ENCODE measurements at places on chromosomes 7 and 10. TPM values are rescaled to one million over a fixed set of nuclear protein-coding genes. Genes with fewer than 3 reads are reported as not detected.

GRCh38 chr10:71623098-71623985 lies 96.2 kb downstream of the C10orf105 start:
- no peak for DNase-seq

Gene TUBB8
- not detected for total RNA-seq

DNA sequence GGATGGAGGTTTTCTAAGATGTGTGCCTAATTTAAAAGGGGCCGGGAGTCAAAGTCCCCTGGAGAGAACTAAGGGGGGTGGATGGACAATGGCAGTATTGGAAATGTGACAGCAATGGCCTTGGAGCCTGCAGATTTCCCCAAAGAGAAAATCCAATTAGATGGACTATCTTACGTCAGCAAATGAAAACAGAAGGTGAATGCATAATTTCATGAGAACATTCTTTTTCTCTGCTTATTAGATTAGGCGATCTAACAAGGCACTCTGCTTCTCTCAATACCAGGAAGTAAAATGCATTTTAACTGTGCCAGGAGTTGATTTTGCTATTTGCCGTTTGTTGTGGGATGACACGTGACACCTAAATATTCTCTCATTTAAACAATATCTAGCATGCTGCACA lies 226.6 kb downstream of the ADAM12 start:
- no peak for DNase-seq

DNA sequence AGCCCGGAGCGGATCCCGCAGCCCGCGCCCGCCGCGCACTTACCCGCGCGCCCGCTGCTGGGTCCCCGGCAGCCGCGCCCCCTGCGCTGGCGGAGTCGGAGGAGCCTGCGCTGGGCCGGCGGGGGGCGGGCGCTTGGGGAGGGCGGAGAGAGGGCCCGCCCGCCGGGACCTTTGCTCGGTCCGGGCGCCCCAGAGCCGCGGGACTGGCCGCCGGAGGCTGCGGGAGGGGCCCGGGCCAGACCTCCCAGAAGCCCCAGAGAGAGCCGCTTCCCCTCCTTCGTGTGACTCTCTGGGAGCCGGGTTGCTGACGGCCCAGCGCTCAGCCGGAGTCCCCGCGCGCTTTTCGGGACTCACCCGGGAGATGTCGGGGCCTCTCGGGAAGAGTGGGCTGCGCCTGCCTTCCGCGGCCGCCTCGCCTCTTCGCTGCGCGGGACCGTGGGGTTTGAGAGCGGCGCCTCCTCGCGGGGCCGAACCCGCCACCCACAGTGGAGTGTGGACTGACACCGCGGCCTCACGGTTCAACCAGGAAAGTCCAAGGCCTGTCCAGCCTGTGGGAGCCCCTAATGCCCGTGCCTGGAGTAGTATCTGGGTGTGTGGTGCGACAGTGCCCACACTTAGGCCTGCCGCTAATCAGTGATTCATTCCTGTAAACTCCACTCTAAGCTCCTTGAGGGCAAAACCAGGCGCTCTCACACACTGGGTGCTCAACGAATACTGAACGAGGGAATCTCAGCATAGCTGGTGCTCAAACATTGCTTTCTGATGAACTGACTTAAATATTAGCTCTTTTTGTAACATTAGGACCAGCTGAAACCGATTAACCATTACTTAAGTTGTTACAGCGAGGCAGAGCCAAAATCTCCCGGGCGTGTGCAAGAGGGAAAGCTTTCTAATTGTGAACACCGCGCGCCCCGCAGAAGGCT lies at the start of gene GSDME:
GSDME (minus strand) TSS at position 112 of the 923 bp plus-strand sequence. CDS start 7,690 bp downstream, outside the sequence.
- peak; percentile 80 for DNase-seq

DNA sequence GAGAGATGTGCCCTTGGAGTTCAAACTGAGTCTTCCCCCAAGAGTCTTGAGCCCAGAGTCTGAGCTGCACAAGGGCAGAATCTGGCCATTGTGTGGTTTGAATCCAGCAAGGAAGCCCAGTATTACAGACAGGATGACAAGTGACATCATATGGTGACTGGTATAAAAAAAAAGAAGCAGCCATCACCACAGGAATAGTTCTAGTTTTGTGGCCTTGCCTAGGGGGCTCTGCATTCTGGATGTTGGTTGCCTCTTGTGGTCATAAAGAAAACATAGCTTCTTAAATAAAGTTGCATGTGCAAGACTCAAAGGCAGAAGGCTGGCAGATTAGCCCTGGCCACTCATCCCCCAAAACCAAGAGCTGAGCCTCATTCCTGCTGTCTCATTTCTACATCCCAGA lies 16.8 kb upstream of the LRRC72 start:
- DNase-seq, result no peak

All from ovary (tissue), 10 donors.